ENCODE measurements at places on chromosomes 12 and 14. TPM values are rescaled to one million over a fixed set of nuclear protein-coding genes. Genes with fewer than 3 reads are reported as not detected.

The SIX6 gene
- total RNA-seq, result not detected

The PPP4R4 gene
- 2.2 TPM for total RNA-seq

The PZP gene
- 0.67 TPM for total RNA-seq

The PNN gene
- total RNA-seq, result 39.9 TPM

The LRP1-AS gene
- not detected for total RNA-seq

The PNP gene
- total RNA-seq, result 32.8 TPM

Data from upper lobe of right lung (tissue), 1 donor.